ENCODE measurements at places on chromosomes 3 and 15.

- no peak for DNase-seq
Observed at GRCh38 chr3:71285086-71285485, 298.4 kb downstream of the FOXP1 start.

DNA sequence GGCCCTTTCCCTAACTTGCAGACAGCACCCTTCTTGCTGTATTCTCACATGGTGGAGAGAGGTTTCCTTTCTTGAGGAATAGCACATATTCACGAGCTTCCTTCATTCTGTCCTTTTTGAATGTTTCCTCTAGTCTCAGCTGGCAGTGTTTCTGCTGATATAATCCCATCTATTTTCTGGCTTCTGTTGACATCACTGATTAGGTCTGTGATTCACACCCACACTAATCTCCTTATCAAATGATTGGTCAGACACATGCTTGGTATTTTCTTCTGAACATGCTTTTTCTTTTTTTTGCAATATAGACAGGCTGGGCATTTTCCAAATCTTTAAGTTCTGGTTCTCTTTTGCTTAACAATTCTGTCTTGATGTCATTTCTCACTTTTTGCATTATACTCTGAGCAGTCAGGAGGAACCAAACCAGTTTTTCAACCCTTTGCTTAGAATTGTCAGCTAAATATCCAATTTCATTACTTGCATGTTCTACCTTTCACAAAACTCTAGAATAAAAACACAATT lies 65.4 kb downstream of the OXSM start:
- DNase-seq, result no peak

- no peak for DNase-seq
Observed at GRCh38 chr3:143826296-143826695, 22.0 kb downstream of the SLC9A9 start.

- no peak for DNase-seq
Observed at GRCh38 chr3:58668247-58668646, 1.7 kb upstream of the FAM3D start.

GRCh38 chr3:87045473-87045872 lies 54.5 kb upstream of the VGLL3 start:
- DNase-seq, result no peak

DNA sequence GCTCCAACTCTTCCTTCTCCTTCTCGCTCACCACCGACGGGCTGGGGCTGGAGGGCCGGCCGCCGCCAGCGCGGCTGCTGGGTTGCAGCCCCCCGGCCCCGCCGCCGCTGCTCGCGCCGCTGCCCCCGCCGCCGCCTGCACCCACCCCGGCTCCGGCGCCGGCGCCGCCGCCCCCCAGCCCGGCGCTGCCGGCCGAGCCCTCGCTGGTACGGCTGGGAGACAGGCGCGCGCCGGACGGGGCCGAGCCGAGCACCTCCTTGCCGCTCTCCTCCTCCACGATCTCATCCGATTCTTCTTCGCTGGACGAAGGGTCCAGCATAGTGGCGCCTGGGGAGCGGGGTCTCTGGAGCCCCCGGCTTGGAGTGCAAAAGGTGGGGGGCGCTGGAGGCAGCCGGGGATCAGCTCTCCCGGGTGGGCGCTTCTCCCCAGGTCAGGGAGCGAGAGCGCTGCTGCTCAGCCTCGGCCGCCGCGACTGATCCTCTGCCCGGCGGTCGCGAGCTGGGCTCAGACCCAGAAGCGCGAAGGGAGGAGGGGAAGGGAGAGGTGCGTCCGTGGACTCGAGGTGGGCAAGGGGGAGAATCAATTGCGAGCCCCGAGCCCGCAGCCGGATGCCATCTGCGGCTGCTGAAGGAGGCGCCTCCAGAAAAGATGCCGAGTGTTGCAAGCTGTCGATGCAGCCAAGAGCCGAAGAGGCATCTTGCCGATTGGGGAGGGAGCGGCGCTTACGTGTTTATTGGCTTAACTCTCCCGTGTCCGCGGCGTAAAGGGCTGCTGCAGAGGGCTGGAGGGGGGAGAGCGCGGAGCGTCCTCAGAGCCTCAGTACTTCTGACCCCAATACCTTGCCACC lies at the start of gene CADPS:
TSS of gene CADPS (minus strand) at position 706 of the 847 bp plus-strand sequence. CDS start at position 319, 387 bp downstream.
- DNase-seq, result no peak

- no peak for DNase-seq
Observed at GRCh38 chr15:91861223-91861622, 7.7 kb downstream of the SLCO3A1 start.

- DNase-seq, result no peak
Observed at GRCh38 chr15:25773248-25773647, 89.9 kb downstream of the ATP10A start.

- no peak for DNase-seq
Observed at GRCh38 chr3:11099306-11099705, 55.0 kb upstream of the HRH1 start.
